Omental fat pad (tissue), 4 donors: ENCODE measurements at places on chromosomes 16 and 17. TPM values are rescaled to one million over a fixed set of nuclear protein-coding genes. Genes with fewer than 3 reads are reported as not detected.

Gene PRSS53
- 1.8 TPM for total RNA-seq

Gene PDILT
- total RNA-seq, result not detected

Gene MAPK8IP3
- total RNA-seq, result 72.7 TPM

Gene TBC1D3B
- total RNA-seq, result 1.5 TPM

Gene NPIPA5
- total RNA-seq, result 22.5 TPM

Gene RDM1
- total RNA-seq, result not detected

Gene TMEM98
- 71.3 TPM for total RNA-seq

Gene TNFSF13
- 45.5 TPM for total RNA-seq

GRCh38 chr16:46843898-46844642 lies 13.1 kb upstream of the C16orf87 start:
- DNase-seq, result no peak

- DNase-seq, result no peak
These were observed 16.8 kb downstream of the SEZ6 start for GRCh38 chr17:28989028-28989427.

- DNase-seq, result no peak
These were observed 82.0 kb upstream of the PLCG2 start for GRCh38 chr16:81696961-81697615.

GRCh38 chr17:6306820-6307219 lies 128.1 kb downstream of the AIPL1 start:
- no peak for DNase-seq

GRCh38 chr16:15810411-15810810 lies 46.4 kb downstream of the MYH11 start:
- DNase-seq, result no peak

DNA sequence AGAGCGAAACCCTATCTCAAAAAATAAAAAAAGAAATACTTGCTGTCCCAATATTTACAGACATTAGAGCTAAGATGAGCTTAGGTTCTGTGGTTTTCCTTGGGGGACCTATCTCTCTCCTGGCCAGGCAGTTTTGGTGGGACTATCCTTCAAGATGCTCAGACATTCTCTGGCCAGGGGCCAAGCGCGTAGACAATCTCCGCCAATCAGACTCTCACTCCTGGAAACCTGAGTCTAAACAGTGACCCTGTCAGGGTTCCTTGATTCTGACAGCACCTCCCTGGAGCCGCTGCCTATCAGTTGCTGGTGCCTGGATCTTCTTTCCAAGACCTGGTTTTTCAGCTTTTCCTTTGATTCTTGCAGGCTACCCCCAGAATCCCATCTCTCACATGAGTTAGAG lies 45.6 kb downstream of the EMP2 start:
- DNase-seq, result no peak

DNA sequence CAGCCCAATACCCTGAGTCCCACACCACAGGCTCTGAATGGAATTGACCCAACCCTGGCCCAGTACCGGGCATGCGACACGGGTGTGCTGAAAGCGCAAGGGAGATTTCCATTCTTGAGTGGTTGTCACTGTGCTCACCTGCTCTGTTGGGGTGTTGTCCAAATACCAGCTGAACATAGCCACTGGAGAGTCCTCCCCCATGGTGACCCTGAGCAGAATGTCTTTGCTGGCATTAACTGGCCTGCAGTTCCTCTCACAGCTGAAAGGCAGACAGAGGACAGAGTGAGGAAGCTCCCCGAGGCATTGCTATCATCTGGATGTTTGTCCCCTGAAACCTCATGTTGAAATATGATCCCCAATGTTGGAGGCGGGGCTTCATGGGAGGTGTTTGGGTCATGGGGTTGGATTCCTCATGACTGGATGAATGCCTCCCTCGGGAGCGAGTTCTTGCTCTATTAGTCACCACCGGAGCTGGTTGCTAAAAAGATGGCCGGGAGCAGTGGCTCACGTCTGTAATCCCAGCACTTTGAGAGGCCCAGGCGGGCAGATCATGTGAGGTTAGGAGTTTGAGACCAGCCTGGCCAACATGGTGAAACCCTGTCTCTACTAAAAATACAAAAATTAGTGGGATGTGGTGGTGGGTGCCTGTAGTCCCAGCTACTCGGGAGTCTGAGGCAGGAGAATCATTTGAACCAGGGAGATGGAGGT lies 57.3 kb upstream of the BCO1 start:
- peak; percentile 77 for DNase-seq

- DNase-seq, result no peak
These were observed 70.8 kb downstream of the XPO6 start for GRCh38 chr16:28140788-28141618.

- DNase-seq, result no peak
These were observed 80.8 kb upstream of the HSBP1 start for GRCh38 chr16:83727018-83727417.

GRCh38 chr17:33335491-33336173 lies 42.5 kb upstream of the ASIC2 start:
- DNase-seq, result no peak

DNA sequence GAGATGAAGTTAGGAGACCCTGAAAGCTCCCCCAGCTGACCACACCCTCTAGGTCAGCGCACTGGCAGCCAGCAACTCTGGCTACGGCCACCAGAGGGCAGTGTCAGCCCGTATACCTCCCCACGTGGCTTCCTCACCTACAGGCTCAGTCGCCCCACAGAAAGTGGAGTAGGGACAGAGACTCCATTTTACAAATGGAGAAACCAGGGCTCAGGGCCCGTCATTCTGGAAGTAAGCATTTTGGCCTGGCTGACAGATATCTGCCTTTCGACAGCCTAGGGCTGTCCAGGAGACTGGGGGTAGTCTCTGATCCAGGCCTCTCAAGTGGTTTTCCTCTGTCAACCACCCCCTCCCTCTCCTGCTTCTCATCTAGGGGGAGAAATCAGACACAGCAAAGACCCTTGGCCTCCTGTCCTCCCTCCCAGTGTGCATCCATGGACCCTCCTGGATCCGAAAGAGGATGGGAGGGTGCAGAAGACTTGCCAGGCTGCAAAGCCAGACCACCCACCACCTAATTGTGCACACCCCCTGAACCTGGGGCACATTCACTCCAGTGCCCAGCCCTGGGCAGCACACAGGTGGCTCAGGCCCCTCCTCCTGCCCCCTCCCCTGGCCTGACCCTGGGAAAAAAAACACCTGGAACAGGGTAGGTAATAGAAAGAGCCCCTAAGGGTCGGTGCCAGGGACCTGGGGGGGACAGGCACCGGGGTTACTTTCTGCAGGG lies 3.8 kb upstream of the HAP1 start:
- DNase-seq, result peak; percentile 86

DNA sequence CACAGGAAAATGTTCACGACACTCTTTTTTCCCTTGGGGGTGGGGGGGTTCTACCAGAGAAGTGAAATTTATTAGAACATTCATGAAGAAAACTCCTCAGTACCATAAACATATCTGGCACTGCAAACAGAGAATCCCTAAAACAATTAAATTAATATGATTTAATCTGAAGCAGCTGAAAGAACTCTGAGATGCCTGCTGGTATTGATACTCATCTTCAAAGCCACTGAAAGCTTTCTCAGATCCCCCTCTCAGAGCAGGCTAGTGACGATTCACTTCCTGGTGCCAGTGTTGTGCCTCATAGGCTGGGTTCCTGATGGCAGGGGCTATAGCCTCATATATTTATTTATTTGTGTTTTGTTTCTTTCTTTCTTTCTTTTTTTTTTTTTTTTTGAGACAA lies 52.7 kb downstream of the MYH10 start:
- no peak for DNase-seq

DNA sequence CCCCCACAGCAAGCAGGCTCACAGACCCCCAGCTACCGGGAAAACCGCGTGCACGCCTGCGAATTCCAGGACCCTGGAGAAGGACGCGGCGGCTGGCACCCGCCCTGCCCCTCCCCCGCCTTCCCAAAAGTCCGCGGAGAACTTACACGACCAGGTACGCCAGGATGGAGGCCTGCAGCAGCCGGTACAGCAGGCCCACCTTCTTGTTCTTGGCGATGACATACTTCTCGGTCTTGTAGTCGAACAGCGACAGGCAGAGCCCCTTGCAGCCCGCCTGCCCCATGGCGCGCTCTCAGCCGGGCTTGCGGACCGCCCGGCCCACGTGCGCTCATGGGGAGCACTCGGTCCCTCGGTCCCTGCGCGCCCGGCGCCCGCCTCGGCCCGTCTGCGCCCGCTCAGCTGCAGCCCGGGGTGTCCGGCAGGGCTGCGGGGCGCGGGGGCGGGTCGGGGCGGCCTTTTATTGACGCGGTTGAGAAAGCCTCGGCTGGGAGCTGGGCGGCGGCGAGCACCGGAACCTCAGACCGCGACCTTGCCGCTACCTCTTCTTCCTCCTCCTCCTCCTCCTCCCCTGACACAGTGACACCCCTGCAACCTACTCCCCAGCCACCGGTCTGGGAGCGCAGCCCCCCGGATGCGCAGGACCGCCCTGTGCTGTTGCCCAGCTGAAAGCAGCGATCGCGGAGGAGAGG lies at the start of gene P2RX5:
P2RX5 (minus strand) TSS at position 433 of the 689 bp plus-strand sequence; CDS start at position 283, 150 bp downstream.
- no peak for DNase-seq

- DNase-seq, result no peak
These were observed 4.9 kb downstream of the ASGR2 start for GRCh38 chr17:7109461-7110322.

DNA sequence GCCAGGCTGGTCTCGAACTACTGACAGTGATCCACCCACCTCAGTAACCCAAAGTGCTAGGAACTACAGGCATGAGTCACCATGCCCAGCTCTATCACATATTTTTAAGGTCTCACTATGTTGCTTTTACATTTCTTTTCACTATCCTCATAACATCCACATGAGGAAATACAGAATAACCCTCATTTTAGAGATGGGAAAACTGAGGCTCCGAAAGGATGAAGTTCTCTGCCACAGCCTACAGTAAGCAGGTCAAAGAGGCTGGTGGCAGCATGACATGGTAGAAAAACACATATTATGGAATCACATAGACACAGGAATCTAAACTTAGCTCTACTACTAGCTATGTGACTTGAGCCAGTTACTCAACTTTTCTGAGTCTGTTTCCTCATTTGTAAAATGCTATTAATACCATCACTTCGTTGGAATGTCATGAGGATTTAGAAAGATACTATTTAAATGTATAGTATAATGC lies 32.2 kb downstream of the APPBP2 start:
- DNase-seq, result no peak

DNA sequence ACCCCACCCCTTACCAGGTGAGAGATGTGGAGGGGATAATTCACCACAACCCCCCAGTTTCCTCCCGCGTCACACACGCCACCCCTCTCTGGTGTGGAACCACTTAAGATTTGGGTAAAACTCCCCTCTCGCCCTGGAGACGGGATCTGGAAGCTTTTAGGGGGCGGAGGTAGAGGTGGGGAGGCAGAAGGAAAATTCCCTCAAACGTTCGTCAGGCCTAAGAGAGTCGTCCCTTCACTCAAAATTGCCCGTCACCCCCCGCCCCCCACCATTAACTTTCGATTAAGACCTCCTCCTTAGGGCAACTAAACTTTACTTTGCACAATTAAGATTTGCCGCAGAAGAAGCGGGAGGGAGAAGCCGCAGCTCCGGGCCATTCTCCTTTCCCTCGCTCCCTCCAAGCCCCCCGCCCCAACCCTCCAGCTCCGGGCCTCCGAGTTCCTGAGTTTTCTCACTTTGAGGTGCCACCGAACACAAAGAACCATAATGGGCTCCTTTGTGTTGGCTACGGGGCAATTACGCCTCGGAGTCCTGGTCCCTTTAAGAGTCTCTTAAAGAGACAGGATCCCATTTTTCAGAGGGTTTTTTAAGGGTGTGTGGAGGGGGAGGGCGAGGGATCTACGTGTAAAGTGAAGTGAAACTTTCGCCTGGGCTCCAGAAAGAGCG lies 985 bp upstream of the FZD2 start:
- DNase-seq, result no peak

DNA sequence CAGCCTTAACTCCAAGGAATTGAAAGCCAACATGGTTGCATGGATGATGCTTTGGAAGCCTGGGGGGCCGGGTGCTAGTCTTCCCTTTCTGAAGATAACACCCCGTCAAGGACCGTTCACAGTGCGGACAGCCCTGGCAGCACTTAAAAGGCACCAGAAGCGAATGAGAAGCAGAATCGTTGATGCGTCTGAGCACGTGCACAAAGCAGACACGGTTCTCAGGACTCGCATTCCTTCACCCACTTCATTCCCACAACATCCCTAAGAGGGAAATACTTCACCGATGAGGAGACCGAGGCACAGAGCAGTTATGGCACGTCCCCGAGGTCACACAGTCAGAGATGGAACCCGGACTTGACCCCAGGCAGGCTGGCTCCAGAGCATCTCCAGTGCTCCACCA lies 14.2 kb downstream of the TRPV1 start:
- DNase-seq, result no peak

GRCh38 chr17:17196776-17197175 lies 9.4 kb downstream of the PLD6 start:
- DNase-seq, result no peak

GRCh38 chr17:46818316-46818928 lies at the start of gene WNT3:
TSS of gene WNT3 (minus strand) at chr17:46818692. CDS start at chr17:46818597, 95 bp downstream.
- no peak for DNase-seq

- DNase-seq, result peak; percentile 77
These were observed 12.6 kb upstream of the ATP6V0C start for GRCh38 chr16:2500918-2501750.

DNA sequence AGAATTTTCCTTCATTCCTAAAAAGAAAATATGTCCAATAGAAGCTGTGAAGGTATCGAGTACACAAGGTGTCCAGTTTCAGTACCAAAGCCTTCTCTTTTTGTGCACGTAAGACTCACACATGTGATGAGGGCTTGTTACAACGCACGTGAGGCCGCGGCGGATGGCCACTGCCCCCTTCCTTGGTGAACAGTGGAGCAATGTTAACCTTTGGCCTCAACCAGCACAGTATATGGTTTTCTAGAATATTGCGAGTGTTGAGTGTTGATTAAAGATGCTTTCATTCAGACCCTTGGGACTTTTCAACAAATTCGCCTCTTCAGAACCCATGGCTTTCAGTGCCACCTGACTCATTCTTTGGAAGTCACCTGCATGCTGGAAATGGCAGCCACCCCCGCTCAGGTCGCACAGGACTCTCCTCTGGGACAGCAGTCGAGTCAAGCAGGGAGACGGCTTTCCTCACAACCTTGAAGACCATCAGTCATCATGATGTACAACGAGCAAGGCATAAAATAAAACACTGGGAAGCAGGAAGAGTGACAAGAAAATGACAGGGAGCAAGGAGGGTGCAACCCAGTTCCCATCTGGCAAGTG lies 14.5 kb downstream of the MAP1LC3B start:
- peak; percentile 15 for DNase-seq

DNA sequence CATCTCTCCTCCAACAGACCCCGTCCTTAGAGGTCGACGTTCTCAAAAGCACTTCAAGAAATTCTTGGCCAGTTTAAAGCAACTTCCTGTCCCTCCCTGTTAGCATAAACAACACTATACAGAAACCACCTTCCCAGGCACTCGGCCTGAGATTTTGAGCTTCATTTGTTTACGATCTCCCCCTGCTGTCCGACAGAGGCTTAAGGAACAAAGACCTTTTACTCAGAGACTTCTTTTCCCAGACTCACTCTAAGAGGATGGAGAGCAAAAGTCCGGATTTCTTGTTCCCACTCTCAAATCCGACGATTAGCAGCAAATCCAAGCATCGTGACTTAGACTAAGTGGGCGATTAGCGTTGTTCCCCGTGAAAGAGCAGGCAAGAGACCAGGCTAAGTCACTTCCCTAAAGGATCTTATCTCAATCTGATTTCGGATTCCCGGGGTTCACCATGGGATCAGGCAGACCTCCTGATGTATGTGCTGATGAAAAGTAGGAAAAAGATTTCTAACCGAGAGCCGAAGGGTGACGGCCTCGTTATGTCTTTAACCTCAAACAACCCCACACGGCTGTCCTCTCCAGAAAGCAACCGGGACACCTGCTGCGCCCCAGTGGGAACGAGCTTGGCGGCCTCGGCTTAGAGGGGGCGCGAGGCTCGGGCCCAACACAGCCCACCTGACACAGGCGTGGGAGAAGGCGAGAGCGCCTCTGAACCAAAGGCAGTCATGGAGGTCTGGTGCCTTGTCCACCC lies 598 bp downstream of the INPP5K start:
- no peak for DNase-seq

- no peak for DNase-seq
These were observed 102.2 kb upstream of the SDK2 start for GRCh38 chr17:73746314-73747073.
